Activated CD8-positive, alpha-beta T cell treated with anti-CD3 and anti-CD28 coated beads for 36 hours (primary cell): ENCODE measurements at places on chromosomes 1 and 21. TPM values are rescaled to one million over a fixed set of nuclear protein-coding genes. Genes with fewer than 3 reads are reported as not detected.
A peak's percentile ranks its signal among the peaks of the same experiment; 100 is the strongest.

Gene SLC25A34
- total RNA-seq = 0.81 TPM

Gene KIAA1614
- total RNA-seq = not detected

Gene C1QC
- not detected for total RNA-seq

Gene HAPLN2
- not detected for total RNA-seq

Gene RO60
- total RNA-seq = 63.4 TPM

Gene EEIG2
- 10.4 TPM for total RNA-seq

Gene GBP7
- 0.20 TPM for total RNA-seq

DNA sequence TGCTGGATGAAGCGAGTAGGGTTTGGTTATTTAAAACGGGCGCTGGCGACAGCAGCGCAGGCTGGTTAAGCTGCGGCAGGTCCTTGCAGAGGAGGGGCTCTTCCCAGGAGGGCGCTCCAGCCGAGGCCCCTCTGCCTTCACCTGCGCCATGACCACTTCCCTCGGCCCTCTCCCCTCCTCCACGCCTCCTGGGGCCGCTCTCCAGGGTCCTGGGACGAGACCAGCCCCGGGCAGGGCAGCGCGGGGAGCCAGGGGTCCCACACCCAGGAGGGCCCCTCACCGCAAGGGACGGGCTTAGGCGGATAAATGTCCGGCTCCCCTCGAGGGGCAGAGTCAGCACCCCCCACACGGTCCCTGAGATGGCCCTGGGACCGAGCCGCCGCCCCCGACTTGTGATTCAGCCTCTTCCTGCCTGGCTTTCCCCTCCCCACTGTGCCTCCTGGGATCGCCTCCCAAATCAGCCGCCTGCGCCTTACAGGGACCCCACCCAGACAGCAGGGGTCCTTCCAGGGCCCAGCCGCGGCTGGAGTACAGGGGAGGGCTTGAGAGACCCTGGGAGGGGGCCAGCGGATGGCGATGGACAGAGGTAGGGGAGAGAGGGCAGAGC lies 380.7 kb downstream of the MATN1 start:
- no peak overlapping the region for H3K4me3 ChIP-seq
- no peaks in the 10 kb centered on the region for H3K36me3 ChIP-seq
- no peak overlapping the region for H3K27ac ChIP-seq
- no peak for DNase-seq
- H3K4me1 ChIP-seq = no peaks in the 10 kb centered on the region
- H3K27me3 ChIP-seq = peaks cover 13% of the 10 kb centered on the region

GRCh38 chr1:41448821-41449220 lies 35.7 kb downstream of the EDN2 start:
- no peak overlapping the region for H3K27ac ChIP-seq
- DNase-seq = no peak
- peaks cover 2% of the 10 kb centered on the region for H3K27me3 ChIP-seq
- no peak overlapping the region for H3K4me3 ChIP-seq
- no peaks in the 10 kb centered on the region for H3K36me3 ChIP-seq

GRCh38 chr1:231124746-231125145 lies 37.1 kb upstream of the TRIM67 start:
- peaks cover 3% of the 10 kb centered on the region for H3K27me3 ChIP-seq
- no peak for DNase-seq
- no peaks in the 10 kb centered on the region for H3K4me1 ChIP-seq
- H3K27ac ChIP-seq = no peak overlapping the region
- H3K36me3 ChIP-seq = no peaks in the 10 kb centered on the region

- H3K27ac ChIP-seq = no peak overlapping the region
- no peaks in the 10 kb centered on the region for H3K36me3 ChIP-seq
- H3K4me1 ChIP-seq = no peaks in the 10 kb centered on the region
- no peaks in the 10 kb centered on the region for H3K27me3 ChIP-seq
Observed at GRCh38 chr1:114009393-114009792, 30.1 kb downstream of the OLFML3 start.

DNA sequence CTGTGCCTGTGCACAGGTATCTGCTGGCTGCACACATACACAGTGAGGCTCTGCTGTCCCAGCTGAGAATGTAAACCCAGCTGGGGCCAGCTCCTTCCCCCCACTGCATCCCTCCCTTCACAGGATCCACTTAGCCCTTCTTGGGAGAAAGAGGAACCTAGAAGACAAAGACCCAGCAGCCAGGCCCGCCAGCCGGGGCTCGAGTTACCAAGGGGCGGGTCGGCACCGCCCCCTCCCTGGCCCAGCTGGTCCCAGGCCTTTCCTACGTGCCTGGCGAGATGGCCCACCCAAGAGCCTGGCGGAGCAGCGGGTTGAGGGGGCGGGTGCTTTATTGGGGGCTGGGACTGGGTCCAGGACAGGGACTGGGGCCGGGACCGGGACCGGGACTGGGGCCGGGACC lies 2.1 kb downstream of the SH3BGRL3 start:
- peaks cover 82% of the 10 kb centered on the region for H3K4me1 ChIP-seq
- H3K27me3 ChIP-seq = no peaks in the 10 kb centered on the region
- peak; percentile 18 for DNase-seq
- peak overlapping the region; percentile 99 for H3K27ac ChIP-seq
- peak overlapping the region; percentile 88 for H3K4me3 ChIP-seq
- peaks cover 82% of the 10 kb centered on the region for H3K36me3 ChIP-seq

- H3K4me1 ChIP-seq = no peaks in the 10 kb centered on the region
- H3K4me3 ChIP-seq = no peak overlapping the region
- H3K36me3 ChIP-seq = no peaks in the 10 kb centered on the region
Observed at GRCh38 chr1:30146448-30146847, 576.9 kb downstream of the MATN1 start.

DNA sequence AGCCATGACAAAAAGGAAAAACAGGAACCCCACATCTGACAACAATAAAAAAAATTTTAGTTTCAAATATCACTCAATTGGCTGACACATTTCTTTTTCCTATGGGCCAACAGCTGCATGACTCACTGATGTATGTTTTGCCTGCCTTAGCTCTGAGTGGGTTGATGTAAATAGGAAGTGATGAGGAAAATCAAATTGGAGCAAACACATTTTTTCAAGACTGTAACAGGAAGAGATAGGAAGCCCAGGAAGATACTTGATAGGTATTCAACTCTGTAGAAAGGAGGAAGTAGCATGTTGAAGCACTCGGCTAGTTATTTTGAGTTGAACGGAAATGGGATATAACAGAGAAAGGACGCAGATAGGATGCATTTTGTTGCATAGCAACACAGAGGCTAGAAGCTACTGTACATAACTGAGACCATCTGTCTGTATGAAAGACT lies 168.0 kb upstream of the NR5A2 start:
- H3K4me3 ChIP-seq = no peak overlapping the region
- no peak overlapping the region for H3K27ac ChIP-seq
- no peak for DNase-seq
- H3K4me1 ChIP-seq = peaks cover 5% of the 10 kb centered on the region
- H3K36me3 ChIP-seq = no peaks in the 10 kb centered on the region
- H3K27me3 ChIP-seq = peaks cover 10% of the 10 kb centered on the region

GRCh38 chr1:29145739-29146437 lies 22.2 kb upstream of the TMEM200B start:
- H3K36me3 ChIP-seq = peaks cover 62% of the 10 kb centered on the region
- H3K27ac ChIP-seq = no peak overlapping the region
- DNase-seq = no peak
- H3K4me1 ChIP-seq = no peaks in the 10 kb centered on the region
- no peak overlapping the region for H3K4me3 ChIP-seq

DNA sequence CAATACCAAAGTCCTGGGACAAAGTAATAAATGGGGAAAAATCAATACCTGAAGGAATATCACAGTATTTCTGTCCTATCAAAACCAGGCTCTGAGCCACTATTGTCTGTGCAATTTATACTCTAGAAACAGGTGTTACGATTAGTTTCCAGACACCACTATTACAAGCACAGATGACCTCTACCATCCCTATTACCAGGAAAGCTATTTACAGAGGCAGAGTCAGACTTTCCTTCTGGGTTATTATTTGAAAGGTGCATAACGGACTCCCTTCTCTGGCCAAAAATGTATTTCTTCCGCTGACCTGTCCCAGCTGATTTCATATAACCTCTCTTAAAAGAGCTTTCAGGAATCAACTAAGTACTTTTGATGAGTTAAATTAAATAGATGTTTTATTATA lies 154.6 kb upstream of the LRRC7 start:
- no peaks in the 10 kb centered on the region for H3K27me3 ChIP-seq
- no peak for DNase-seq
- H3K27ac ChIP-seq = no peak overlapping the region
- H3K36me3 ChIP-seq = no peaks in the 10 kb centered on the region
- no peaks in the 10 kb centered on the region for H3K4me1 ChIP-seq

DNA sequence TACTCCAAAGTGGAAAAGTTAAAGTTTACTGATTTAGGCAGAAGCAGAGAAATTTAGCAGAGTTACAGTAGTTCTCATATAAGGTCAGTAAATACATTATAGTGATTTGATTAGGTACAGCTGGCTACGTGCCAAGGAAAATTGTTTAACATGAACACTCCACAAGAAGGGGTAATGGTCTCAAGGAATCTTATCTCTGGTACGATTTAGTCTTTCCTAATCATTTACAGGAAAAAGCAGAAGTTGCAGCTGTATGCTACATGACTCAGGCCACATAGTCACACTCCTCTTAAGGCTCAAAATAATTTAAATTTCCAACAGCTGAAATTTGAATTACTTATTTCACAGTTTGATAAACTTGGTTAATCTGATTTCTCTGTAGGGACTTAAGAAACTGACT lies 36.9 kb upstream of the OR2B11 start:
- no peaks in the 10 kb centered on the region for H3K4me1 ChIP-seq
- H3K27me3 ChIP-seq = peaks cover 29% of the 10 kb centered on the region
- no peak overlapping the region for H3K27ac ChIP-seq
- DNase-seq = no peak
- no peak overlapping the region for H3K4me3 ChIP-seq

DNA sequence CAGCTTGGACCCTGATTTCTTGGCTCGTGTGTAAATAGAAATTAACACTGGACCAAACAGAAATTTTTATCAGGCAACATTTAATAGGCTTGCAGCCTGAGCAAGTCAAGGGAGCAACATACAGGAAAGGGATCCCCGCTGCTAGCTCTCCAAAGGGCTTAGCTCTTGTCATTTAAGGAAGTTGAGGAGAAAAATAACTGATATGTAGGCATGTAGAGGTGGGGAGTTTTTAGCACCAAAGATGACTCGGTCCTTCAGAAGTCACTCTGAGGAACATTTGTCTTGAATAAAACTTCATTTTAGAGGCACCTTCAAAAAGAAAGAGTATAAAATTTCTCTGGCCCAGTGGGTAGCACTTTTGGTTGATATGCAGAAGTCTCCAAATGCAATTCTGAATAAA lies 27.1 kb downstream of the GBP2 start:
- peaks cover 6% of the 10 kb centered on the region for H3K36me3 ChIP-seq
- H3K4me3 ChIP-seq = no peak overlapping the region
- no peaks in the 10 kb centered on the region for H3K27me3 ChIP-seq
- DNase-seq = no peak

- no peak for DNase-seq
- no peak overlapping the region for H3K4me3 ChIP-seq
- peaks cover 23% of the 10 kb centered on the region for H3K4me1 ChIP-seq
- H3K27me3 ChIP-seq = no peaks in the 10 kb centered on the region
- H3K36me3 ChIP-seq = no peaks in the 10 kb centered on the region
Observed at GRCh38 chr21:42750737-42751530, 97.5 kb downstream of the PDE9A start.

GRCh38 chr1:21469581-21469980 lies 29.6 kb downstream of the NBPF3 start:
- no peaks in the 10 kb centered on the region for H3K27me3 ChIP-seq
- H3K36me3 ChIP-seq = no peaks in the 10 kb centered on the region
- H3K4me1 ChIP-seq = no peaks in the 10 kb centered on the region
- no peak for DNase-seq
- no peak overlapping the region for H3K27ac ChIP-seq

GRCh38 chr1:28370239-28371009 lies 884 bp downstream of the PHACTR4 start:
- peak overlapping the region; percentile 94 for H3K27ac ChIP-seq
- H3K27me3 ChIP-seq = no peaks in the 10 kb centered on the region
- H3K4me1 ChIP-seq = peaks cover 37% of the 10 kb centered on the region
- peak overlapping the region; percentile 97 for H3K4me3 ChIP-seq
- H3K36me3 ChIP-seq = peaks cover 8% of the 10 kb centered on the region

- H3K36me3 ChIP-seq = peaks cover 8% of the 10 kb centered on the region
- H3K4me3 ChIP-seq = no peak overlapping the region
- peaks cover 3% of the 10 kb centered on the region for H3K27me3 ChIP-seq
- no peak for DNase-seq
- peaks cover 22% of the 10 kb centered on the region for H3K4me1 ChIP-seq
- H3K27ac ChIP-seq = no peak overlapping the region
Observed at GRCh38 chr1:20497506-20497905, 10.4 kb downstream of the MUL1 start.

DNA sequence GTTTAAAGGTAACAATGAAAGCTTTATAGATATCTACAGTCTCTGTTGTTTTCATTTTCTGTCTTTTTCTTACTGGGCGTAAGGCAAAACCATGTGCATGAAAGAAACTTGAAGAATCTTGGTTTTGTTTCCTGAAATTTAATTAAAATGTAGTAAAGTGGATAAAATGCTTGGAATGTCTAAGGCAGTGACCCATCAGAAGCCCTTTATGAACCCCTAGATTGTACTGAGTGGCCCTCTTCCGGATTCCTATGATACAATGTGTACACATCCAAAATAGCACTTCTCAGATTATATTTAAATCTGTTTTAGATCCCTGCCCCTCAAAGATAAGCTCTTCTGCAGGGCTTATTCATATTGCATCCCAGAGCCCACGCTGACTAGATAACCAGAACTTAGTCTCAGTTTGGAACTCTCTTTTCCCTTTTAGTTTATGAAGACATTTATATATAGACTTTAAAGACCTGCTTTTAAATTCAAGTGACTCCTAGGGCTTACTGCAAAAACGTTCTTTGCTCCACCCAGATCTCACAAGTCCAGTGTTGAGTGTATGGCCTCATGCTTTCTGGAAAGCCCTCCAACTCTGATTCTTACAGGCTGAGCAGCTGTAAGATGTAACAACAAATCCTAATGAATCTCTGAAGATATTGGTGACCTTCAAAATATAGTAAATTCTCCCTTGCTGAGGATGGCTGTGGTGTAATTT lies 142.9 kb downstream of the LRRC7 start:
- no peaks in the 10 kb centered on the region for H3K36me3 ChIP-seq
- H3K27me3 ChIP-seq = no peaks in the 10 kb centered on the region

DNA sequence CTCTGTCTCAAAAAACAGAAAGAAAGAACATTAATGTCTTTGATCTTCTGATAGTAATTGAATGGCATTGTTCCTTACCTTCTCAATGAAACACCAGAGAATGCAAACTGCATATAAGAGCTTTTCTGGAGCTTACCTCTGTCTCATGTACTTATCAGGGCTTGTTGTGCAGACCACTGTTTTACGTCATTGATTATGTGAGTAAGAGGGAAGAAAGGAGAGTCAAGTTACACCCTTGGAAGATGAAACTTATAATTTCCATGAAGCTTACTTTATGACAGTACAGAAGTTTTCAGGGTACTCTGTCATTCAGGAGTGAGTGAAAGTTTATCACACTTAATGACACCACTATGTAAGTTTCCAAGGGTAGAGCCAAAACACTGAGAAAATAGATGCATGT lies 49.0 kb upstream of the MAB21L3 start:
- no peaks in the 10 kb centered on the region for H3K36me3 ChIP-seq
- no peak for DNase-seq
- no peak overlapping the region for H3K27ac ChIP-seq
- peaks cover 15% of the 10 kb centered on the region for H3K27me3 ChIP-seq
- no peak overlapping the region for H3K4me3 ChIP-seq
- no peaks in the 10 kb centered on the region for H3K4me1 ChIP-seq
